ENCODE measurements at places on chromosomes 2 and 18.

DNA sequence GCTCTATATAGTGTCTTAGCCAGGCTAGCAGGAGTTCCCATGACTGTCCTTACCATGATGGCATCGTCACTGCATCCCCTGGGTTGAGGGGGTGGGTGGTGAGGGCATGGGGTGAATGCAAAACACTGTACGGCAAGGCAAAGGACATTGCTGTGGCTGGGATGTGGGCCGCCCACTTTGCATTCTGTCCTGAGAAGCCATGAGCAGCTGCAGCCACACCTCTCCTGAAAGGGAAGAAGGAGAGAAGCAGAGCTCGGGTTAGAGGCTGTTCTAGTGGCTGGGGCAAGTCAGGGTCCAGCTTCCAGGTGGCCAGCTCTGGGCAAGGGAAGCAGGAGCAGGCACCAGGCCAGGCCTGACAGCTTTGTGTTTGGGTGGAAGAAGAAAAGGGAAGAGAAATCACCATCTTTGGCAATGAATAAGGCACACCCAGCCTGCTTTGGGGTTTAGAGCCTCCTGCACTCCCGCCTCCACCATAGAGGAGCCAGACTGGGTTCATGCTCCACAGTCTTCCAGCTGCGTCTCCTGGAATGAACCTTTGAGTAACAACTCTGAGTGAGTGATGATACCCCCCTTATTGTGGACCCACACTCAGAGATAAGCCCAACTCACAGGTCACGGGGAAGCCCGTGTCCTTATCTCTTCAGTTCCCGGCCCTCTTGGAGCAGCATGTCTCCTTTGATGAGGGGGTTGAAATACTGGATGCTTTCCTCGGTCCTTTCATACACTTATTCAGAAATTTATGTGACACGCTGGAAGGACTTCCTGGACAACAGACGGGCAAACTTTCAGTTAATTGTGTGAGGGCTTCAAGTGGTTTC, 63.4 kb downstream of the INPP4A start:
- DNase-seq, result no peak

DNA sequence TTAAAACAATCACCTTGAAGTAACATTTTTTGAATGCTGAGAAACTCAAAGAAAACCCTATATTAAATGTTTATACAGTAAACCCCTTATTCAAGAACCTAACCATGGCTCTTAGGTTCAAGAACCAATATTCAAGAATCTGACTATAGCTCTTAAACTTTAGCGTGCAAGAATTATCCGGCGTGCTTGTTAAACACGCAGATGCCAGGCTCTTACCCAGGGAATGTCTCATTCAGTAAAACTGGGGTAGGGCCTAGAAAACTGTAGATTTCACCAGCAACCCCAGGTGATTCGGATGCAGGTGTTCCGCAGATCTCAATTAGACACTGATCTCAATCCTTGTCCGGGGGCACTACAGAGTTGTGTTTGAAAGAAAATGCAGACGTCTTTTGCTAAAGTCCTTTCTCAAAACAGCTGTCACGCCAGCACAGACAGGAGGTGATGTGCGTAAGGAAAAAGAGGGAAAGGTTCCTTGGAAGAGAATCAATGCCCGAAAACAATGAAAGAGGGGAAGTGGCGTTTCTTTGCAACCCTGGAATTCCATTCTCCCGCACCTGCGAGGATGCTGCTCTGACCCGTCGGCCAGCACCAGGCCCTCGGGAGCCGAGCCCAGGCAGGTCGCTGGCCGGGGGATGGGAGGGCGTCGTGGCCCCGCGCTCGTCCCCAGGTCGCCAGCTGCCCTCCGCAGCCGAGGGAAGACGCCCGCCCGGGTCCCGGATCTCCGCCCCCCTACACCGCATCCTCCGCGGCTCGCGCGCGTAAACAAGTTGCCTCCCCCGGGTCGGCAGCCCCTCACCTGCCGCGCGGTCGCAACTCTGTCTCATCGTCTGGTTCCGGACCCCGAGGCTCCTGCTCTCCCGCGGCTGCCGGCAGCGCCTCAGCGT, 851 bp downstream of the EIF2AK3 start:
- DNase-seq, result peak; percentile 36

GRCh38 chr2:152944099-152944498, 225.7 kb downstream of the ARL6IP6 start:
- no peak for DNase-seq

DNA sequence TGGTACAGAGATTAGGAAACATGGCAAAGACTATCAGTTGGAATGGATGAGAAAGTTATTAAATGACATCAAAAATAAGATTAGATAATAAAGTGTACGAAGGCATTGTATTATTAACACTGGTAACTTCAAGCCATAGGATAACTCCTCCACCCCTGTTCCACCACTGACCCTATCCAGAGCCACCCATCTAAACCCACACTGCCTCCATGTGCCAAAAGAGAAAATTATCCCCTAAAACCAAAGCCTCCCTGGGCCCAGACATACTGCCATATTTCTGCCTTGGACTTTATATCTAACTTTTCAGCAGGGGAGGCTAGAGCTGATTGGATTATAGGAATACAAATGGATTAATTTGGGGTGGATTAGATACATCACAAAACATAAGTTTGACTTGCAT, 443.7 kb downstream of the BCL11A start:
- no peak for DNase-seq

DNA sequence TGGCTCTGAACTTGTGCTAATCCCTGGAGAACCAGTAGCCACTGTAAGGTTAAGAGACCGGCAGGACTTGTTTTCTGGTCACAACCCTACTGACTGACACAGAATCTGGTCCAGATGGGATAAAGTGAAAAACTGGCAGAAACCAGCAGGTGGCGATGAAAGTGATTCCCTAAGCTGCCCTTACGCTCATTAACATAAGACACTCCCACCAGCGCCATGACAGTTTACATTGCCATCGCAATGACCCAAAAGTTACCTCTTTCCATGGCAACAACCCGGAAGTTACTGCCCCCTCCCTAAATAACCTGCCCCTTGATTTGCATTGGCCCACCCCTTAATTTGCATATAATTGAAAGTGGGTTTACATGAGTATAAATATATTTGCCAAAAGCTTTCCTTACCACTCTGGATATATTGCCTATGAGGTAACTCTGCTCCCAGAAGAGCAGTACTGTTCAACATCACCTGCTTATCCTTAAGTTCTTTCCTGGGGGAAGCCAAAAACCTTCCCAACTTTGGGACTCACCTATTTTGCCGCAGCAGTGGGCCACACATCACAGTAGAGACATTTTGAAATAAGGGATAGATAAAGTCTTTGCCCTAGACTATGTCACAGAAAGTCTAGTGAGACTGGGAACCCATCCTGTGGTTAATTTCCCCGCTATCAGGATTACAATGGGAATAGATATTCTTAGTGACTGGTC, 35.8 kb upstream of the AFF3 start:
- no peak for DNase-seq

GRCh38 chr2:69380072-69380917, 6.7 kb downstream of the GFPT1 start:
- no peak for DNase-seq

DNA sequence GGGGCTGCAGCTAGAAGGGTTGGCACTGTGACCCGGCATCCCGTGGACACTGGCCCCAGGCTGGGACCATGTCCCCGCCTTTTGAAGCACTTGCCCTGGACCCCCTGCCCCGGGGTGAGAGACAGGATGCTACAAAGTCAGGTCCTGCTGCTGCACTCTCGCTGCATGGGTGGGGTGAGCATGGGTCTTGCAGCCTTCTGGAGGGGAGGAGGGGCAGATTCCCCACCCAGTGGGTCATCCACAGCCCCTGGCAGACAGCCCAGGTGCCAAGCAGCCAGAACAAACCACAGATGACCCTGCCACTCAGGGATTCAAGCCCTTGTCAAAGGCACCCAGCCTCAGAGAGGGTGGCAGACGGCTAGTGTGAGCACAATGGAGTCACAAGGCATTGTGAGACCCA, 5.7 kb upstream of the NMUR1 start:
- DNase-seq, result no peak

- DNase-seq, result no peak
These were observed 1182.3 kb downstream of the CNTNAP5 start for GRCh38 chr2:125207431-125207830.

DNA sequence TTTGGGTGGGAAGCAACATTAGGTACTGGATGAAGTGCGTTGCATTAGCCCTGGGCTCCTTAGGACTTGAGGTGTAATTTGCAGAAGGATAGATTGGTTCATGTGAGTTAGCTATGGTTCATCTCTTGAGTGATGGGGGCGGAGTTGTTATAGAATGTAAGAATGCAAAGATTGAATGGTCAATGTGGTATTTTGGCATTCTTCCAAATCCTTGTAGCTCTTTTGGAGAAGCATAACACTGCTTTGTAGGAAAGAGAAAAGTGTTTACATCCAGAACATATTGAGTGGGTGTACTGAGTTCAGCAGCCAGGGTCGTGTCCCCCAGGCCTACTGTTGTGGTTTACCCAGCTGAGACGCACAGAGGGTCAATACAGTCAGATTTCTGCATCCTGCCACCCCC, 173.5 kb downstream of the FMNL2 start:
- DNase-seq, result no peak

DNA sequence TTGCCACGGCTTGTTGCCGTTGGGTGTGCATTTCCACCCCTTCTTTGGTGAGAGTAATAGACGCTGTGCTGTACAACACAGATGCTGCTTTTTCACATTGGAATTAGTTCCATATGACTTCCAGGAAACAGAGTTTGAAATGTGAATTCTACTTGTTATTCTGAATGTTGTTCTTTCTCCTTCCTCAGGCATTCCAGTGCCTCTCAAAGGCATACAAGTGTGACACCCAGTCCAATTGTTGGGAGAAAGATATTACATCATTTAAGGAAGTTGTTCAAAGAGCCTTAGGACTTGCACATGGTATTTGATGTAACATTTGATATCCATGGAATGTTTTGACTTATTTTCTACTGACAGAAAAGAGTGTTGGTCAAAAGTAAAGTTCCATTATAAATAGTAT, 134.4 kb upstream of the LTBP1 start:
- DNase-seq, result no peak

GRCh38 chr2:54968561-54969218, 81.6 kb downstream of the RTN4 start:
- DNase-seq, result no peak

DNA sequence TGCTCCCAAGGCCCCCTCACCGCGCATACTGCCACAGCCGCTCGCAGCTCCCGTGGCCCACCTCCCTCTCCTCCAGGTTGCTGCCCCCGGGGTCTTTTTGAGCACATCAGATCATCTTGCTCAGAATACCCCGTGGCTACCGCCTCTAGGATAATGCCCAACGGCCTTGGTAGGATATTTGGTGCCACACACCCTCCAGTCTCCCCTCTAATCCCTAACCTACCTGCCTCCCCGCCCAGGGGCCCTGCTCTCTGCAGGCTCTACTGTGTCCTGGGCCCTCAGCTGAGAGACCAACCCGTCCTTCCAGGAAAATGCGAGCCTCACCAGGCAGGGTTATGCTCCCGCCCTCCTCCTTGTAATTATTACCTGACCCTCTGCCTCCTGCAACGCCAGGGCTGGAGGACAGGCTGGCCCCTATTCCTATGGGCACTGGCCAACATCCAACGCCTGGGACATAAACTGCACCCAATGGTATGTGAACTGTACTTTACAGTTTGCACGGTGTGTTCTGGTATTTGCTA, 1.5 kb upstream of the MTCL1 start:
- DNase-seq, result no peak

- no peak for DNase-seq
These were observed 16.6 kb upstream of the HRH4 start for GRCh38 chr18:24443870-24444269.

DNA sequence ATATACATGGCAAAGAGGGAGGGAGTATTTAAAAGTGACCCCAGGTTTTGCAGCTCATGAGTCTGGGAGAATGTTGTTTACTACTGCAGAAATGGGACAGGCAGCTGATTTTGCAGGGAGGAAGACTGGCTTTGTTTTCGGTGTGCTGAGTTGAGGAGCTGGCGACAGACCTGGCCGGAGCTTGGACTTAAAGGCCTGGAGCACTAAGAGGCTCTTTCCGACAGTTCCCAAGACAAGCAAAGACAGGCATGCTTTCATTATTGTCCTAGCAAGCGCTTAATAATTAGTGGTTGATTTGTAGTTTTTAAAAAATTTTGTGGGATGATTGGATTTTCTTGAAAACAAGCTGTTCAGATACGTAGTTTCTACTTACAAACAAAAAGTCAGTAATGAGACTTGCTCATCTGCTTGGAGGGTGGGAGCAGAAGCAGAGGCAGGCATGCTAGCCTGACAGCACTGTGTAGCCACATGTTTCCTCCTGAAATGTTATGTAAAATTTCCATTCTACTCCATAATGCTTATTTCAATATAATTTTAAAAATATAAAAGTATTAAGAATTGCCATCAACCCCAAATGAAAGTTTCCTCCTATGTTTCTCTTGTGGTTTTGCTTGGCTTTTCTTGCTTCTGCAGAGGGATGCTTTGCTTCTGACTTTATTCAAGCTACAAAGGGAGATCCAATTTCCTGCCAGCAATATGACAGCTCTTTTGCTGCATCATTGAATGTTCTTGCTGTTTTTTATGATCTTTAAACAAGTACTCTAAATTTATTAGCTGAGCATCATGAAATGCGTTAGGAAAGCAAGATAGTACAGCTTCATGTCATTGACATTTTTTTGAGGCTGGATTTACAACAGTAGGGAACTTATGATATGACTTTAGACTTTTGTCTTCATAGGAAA, 75.8 kb downstream of the PHLPP1 start:
- no peak for DNase-seq

- no peak for DNase-seq
These were observed 7.9 kb upstream of the TMX3 start for GRCh38 chr18:68722821-68723220.

- no peak for DNase-seq
These were observed 60.5 kb downstream of the CDH2 start for GRCh38 chr18:28116461-28116860.

DNA sequence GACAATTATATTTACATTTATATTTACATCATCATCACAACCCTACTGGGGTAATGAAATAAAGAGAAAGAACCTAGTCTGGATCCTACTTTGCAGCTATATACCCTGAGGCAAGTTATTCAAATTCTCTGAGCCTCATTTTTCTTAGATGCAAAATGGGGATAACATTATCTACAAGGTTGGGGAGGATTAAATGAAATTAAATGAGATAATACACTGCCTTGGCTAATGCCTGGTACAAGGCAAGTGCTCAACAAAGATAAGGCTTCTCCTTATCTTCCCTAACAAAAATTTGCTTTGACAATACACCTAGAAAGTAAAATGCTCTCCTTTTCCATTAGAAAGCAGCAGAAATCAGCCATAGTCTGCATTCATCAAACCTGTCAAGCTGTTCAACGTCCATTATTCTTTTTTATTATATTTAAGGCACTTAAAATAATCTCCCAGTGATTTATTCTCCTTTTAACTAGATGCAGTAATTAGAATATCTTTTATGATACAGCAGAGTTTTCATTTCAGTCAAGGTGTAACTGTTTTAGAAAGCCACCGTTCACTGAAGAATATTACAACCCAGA, 44.8 kb downstream of the TCF4 start:
- no peak for DNase-seq

DNA sequence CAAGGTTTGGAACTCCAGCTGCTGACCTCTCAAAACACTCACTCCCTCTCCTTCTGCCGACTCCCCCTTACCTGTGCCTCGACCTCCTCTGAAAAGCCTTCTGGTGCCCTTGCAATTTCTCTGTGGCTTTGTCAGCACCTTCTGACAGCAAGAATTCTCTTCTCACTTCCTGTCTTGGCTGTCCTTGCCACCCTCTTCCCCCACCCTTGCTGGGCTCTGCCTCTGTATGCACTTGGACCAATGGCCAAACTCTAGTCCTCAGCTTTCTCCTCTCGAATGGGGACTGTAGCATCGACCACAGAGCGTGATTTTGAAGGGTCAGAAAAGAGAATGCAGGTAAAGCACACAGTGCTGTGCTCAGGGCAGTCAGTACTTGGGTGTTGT, 99.0 kb downstream of the HS1BP3 start:
- DNase-seq, result no peak

- DNase-seq, result no peak
These were observed 19.6 kb downstream of the TMEM17 start for GRCh38 chr2:62486439-62486765.
